ENCODE measurements at places on chromosomes 6 and 20. TPM values are rescaled to one million over a fixed set of nuclear protein-coding genes. Genes with fewer than 3 reads are reported as not detected.

The FRMD1 gene
- not detected for total RNA-seq

DNA sequence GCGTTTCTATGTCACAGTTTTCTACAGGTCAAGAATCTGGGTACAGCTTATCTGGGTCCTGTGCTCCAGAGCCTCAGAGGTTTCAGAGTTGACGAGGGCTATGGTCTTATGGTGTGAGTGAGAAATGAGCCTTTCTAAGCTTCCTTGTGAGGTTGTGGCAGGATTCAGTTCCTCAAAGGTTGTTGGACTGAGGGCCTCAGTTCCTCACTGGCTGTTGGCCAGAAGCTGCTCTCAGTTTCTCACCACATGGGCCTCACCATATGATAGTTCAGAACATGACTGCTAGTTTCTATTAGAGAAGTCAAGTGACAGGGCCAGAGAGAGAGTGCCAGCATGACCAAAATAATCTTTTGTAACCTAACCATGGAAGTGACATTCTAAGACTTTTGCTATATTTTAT, 96.1 kb downstream of the NUS1 start:
- DNase-seq = no peak

GRCh38 chr6:170172825-170173256, 118.0 kb downstream of the DLL1 start:
- DNase-seq = no peak

GRCh38 chr6:46964716-46965519, 43.2 kb upstream of the ADGRF5 start:
- no peak for DNase-seq

DNA sequence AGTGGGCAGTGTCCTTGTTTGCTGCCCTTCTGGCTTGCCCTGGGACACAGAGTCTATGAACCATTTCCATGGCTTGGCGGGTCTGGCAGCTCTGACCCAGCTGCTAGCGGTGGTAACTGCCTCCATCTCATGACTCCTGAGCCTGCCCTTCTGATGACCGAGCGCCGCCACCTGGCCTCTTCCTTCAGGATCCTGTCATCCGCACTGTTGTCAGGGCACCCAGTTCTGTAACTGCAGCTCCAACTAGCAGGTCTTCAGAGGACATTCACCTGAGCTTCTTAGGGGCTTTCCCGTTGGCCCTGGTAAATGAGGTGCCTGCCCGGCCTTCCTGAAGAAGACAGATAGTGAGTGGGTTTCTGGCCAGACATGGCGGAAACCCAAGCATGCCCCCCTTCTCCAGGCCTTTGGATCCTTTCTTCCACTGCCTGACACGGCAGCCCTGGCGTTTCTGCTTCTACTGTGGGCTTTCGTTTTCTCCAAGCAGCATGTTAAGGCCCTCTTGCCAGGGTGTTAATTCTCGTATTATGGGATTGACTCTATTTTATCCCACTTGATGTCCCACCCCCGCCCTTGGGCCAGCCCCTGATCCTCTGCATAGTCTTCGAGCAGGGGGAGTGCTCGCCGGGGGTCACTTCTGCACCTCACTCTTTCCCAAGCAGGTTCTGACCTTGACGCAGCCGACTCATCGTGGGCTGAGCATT, 24.7 kb downstream of the PACSIN1 start:
- no peak for DNase-seq

The RNASET2 gene
- total RNA-seq = 84.3 TPM

DNA sequence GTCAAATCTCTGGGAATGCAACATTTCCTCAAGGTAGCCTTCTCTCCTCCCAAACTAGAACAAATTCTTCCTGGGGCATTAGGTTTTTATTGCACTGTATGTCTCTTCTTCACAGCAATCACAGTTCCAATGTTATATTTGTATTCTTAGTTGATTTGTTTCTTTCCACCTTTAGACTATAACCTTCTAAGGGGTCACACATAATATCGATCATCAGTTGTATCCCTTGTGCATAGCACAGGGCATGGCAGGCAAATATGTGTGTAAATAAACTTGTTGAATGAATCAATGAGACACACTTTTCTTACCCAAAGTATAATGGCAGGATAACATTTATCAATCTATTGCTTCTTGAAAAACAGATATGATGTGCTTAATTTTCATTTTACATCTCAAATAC, 81.0 kb downstream of the ATG5 start:
- DNase-seq = no peak

DNA sequence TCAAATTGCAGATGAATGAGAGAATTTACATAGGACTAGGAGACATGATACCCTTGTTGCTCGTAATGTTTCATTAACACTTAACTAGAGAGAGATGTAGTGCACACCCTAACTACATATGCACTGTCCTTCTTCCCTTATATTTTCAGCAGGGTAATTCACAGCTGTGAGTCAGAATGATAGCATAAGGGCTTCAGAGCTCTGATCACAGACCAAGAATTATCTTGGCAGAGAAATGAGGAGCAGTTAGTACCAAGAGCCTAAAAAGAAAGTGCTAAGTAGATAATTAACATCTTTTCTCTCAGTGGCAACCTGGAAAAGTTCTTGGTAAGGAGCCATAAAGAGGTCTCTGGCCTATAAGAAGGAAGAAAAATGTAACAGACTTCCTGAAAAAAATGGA, 35.8 kb downstream of the GRIK2 start:
- DNase-seq = no peak

- DNase-seq = no peak
These were observed 292.9 kb downstream of the BTBD3 start for GRCh38 chr20:12210591-12210990.

The PAK5 gene
- not detected for total RNA-seq

- DNase-seq = no peak
These were observed 4.9 kb downstream of the SLC22A2 start for GRCh38 chr6:160253714-160254113.

The TINAG gene
- not detected for total RNA-seq

DNA sequence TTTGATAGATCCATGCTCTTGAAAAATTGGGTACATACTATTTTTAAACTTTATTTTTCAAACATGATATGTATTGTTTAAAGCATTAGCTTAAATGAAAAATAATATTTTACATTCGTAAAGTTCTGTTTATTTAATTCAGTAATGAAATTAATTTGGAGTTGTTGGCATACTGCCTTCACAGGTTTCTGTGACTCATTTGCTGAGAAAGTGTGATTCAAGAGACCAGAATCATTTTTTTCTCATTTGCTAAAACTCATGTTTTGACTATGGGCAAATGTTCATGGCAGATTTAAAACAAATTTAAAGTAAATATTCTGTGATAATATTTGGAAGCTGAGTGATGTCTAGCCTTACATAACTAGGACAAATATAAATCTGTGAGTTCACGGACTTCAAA, 230.4 kb downstream of the BCKDHB start:
- no peak for DNase-seq

DNA sequence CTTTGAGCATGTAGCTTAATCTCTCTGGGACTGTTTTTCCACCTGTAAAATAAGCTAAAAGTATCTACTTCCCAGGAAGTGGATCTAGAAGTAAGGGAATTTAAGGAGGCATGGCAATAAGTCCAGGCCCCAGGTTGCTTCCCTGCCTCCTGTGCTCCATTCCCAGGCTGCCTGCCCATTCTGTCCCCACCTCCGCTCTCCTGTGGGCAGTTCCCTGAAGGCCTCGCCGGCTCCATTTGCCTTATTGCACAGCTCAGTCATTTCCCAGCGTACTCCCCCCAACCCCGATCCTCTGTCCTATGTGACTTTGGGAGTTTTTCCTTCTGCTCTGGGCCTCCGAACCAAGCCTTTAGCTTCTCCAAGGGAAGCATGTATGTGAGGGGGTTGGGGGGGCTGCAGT, 4.6 kb downstream of the SLC29A1 start:
- no peak for DNase-seq

The AGER gene
- total RNA-seq = 47.1 TPM
